Glomerular endothelial cell (primary cell): ENCODE measurements at places on chromosomes 12 and 14.

DNA sequence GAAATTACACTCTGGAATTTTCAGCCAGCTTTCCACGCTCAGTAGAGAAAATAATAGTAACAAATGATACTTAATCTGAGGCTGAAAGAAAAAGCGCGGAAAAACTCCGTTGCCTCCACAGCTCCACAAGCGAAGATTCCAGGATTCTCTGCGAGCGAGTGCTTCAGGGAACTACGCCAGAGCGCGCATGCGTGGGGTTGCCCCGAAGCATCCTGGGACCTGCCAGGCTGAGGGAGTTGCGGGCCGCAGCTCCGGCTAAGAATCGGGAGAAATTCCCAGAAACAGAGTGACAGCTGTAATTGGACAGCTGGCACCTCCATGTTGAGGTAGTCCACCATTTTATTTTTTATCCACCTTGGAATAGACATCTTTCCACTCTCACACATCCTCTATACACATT, 12.0 kb upstream of the TTC5 start:
- no peak for DNase-seq

DNA sequence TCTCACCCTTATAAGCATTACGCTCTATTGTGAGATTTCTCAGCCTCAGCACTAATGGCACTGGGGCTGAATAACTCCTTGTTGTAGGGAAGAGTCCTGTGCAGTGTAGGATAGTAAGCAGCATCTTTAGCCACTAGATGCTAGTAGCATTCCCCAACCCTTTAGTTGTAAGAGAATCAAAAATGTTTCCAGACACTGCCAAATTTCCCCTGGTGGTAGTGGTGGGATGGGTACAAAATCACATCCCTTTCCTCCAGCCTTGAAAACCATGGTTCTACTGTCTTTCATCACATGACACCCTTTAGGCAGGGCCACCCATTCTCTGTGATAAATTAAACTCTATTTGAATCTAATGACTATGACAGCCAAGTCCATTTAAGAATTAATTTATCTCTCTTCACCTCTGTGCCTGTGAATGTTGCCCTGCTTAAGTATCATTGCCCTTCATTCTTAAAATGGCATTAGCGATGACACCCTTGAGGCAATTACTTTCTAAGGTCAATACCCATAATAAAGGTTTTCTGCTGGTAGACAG, 199.4 kb downstream of the ANO4 start:
- DNase-seq = no peak

GRCh38 chr14:64447876-64448670, 17.2 kb upstream of the AKAP5 start:
- no peak for DNase-seq

GRCh38 chr12:2958432-2959191, 585 bp upstream of the TEAD4 start:
- no peak for DNase-seq

DNA sequence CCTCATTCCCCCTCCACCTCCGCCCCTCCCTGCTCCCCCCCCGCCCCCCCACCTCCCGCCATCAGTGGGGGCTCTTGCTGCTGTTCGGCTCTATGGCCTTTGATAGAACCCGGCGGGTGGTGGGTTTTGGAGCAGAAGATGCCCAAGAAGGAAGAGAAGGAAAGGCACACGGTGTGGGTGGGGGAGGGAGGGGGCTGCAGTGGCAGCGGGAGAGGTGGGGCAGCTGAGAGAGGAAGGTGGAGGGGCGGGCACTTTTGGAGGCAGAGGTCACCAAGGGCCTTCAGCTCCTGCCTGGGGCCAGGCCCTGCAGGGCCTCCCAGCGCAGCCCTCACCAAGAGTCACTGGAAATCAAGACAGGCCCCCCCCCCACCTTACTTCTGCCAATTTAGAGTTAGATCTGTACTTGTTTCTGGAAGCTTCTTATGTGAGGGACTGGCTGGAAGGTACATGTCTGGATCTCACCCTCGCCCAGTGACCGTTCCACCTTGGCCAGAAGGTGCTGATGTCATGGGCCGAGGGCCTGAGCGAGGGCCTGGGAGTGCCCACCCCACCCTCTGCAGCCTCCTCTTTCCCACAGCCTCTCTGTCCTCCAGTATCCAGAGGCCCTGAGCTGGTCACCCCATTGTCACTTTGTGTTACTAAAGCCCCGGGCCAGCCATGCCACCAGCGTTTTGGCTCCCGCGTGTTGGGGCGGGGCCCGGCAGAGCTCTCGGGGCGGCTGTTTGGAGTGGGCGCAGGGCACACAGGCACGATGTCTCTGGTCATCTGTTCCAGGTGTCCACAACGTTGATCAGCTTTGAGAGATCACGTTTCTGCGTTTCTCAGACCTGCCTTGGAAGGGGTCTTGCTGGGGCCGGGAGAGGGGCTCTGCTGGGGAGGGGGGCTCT, 153.9 kb downstream of the KIF26A start:
- DNase-seq = no peak

DNA sequence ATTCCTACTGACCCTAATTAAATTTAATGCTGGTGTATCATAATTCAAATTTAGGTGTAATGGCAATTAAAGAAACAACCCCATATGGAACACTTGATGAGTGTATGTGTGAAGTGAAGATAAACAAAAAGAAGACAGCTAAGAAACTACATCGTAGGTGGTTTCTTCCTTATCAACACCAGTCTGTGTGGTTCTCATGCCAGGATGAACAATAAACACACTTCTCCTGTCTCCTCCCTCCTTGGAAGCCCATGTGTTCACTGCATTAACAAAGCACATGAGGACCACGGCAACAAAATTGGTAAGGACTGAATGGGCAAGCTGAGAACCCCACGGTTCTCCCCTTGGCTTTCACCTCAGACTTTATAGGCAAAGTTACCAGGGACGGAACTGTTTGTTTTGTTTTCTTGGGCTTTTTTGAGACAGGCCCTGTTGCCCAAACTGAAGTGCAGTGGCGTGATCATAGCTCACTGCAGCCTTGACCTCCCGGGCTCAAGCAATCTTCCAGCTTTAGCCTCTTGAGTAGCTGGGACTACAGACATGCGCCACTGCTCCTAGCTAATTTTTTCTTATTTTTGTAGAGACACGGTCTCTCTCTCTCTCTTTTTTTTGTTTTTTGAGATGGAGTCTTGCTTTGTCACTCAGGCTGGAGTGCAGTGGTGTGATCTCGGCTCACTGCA, 71.0 kb downstream of the TRAFD1 start:
- DNase-seq = no peak

- DNase-seq = no peak
These were observed 6.2 kb upstream of the RPS6KL1 start for GRCh38 chr14:74929242-74929641.

DNA sequence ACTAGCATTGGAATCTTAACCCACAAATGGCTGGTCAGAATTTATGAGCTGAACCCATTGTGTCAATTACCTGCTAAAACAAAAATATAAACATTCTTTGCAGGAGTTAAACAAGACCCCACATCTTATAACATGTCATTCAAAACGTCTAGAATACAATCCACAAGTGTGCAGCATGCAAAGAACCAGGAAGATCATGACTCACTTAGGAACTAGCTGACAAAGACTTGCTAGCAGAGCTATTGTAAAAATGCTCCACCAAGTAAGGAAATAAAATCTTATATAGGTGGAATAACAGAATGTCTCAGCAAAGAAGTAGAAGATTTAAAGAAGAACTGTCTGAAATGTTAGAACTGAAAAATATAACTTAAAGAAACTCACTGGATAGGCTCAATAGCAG, 26.5 kb upstream of the POC1B start:
- DNase-seq = no peak

DNA sequence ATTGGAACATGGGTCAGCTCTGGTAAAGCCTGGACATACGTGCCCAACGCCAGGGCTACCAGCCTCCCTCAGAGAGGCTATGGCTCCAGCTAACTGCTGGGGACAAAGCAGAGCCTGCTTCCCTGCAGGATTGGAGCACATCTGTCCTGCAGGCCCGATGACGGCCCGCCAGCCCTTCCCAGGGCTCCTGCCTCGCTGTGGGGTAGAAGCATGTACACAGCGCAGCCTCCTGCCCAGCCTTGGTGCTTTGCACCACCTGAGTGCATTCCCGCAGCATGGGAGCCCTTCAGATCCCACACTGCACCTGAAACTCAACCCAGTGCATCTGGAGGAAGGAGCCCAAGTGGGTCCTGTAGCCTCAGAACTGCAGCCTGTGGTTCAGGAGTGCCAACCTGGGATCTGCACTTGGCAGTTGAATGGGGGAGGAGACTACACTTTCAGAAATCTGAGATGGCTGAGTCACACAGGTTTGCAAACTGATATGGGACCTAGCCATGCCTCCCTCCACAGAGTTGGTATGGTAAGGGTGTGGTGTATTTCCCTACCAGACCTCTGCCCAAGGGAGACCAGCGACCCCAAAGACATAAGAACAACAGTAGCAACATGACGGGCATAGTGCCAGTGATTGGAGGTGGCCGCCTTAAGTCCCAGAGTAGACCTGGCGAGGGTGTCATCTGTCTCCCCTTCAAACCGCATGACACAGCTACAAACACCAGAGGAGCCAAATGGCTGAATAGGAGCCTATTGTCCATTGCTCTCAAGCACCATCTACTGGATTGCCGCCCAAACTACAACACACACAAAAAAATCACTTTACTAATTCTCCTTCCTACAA, 273.9 kb upstream of the MIS18BP1 start:
- no peak for DNase-seq

DNA sequence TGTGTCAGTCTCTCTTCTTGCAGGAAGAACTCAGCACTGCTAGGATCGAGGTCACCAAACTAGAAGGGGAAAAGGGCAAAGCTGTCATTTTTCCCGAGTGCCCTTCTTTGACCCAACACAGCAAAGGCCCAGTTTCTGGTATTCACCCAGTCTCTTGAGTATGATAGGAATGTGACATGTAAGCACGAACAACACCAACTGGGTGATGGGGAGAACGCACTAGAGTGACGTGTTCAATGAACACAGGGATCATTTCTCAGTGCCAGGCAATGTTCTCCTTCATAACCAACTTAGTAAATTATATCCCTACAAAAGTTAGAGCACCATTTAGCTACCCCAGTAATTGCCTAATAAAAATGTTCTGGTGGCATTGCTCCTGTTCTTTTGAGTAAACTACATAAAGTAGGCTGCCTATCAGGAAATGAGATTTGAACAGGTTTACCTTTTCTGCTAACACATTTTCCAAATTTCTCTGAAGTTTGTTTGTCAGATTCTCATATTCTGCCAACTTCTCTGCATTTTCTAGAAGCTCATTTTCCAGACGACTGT, 64.5 kb downstream of the NIN start:
- DNase-seq = no peak

DNA sequence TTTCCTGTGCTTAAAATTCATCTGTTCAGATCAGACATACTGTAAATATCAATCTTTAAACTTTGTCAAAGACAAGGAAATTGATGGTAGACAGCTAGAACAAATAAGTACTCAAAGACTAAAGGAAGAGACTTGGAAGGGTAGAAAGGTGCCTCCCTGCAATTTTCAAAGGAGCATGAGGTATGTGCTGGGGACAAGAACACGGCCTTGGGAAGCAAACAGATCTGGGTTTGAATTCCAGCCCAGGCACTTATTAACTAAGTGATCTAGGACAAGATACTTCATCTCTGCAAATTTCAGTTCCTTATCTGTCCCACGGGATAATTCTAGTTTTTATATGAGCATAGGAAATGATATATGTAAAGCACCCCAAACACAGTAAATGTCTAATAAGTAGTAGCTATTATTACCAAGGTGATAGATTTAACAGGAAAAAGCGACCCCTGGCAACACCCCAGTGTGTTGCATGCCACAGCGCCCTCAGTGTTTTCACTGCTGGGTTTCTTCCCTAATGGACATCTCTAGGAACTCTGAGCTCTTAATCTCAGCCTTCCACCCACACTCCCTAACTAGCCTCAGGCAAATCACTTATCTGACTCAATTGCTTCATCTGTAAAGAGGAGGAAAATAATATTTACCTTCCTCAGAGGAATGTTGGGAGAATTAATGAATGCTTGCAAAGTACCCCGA, 44.7 kb upstream of the BMP4 start:
- no peak for DNase-seq

DNA sequence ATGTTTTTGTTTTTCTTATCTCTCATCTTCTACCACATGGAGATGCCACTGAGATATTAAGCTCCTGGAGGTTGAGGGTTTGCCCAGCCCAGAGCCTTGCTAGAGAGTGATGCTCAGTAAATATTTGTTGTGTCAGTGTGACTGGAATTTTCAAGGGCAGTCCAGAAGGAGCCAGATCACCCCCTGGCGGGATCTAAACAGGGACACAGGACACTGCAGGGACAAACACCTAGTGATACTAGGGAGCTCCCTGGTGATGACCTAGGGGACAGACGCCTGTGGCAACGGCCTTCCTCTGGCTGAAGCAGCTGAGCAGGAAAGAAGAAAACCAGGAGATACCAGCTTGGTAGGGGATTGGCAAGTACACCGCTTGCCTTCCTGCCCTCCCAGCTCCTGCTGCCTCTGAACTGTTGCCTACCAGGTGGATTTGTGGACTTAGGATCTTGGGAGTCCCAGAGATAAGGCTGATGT, 714.4 kb upstream of the TBX3 start:
- DNase-seq = no peak

GRCh38 chr14:25026476-25027137, 23.3 kb downstream of the STXBP6 start:
- DNase-seq = no peak

- DNase-seq = no peak
These were observed 33.3 kb downstream of the ATP2A2 start for GRCh38 chr12:110314308-110314707.

DNA sequence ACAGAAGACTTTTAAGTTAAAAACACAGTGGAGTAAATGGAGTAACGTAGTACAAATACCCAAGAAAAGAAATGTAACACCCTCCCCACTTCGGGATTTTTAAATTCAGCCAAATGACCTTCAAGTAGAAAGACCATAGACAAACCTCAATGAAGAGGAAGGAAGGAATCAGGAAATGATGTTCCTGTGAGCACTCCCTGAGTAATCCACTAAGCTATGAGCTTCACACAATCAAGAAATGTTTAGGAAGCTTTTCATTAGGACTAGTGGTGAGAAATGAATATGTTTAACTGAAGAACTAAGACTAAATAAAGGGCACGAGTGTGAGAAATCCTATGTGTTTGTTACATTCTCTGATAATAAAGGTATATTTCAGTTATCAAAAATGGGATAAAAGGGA, 10.1 kb downstream of the TCL1A start:
- DNase-seq = no peak

DNA sequence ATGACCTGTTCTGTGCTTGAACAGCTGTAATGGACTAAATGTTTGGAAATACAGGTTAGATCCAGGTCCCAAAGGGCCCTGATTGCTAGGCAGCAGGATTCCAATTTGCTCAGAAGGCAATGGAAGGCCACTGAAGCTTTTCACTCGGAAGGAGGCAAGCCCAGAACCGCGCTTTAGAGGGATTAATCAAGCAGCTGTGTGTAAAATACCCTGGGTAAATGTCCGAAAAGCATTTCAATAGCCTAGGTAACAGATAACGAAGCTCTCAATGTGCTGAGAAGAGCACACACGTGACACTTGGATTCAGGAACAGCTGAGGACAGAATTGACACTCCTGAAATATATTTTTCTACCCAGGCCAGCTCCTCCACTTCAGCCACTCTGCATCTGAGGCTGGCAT, 436.1 kb downstream of the TMEM132D start:
- DNase-seq = no peak
